ENCODE measurements at places on chromosomes 12 and 14.

DNA sequence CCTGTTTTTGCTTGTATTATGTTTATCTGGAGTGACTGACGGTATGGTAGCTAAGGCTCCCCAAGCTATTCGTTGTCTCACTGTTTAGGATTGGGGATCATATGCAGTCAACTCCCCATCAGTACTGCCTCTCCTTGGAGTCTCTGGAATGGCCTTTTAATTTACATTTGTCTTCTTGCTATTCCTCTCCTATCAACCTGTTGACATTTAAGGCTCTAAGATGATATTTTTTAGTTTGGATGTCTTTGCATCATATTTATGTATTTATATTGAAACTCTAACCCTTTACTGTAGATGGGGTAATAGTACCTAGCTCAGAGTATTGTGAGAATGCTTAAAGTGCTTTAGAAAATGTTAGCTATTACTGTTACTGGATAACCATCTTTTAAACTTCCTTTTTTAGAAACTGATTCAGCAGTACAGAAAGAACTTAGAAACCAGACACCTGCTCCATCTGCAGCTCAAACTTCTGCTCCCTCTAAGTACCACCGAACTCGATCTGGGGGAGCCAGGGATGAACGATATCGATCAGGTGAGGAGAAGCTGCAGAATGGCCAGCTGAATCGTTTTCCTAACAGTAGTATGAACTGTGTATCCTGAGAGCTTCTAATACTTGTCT is 123.5 kb upstream of the ATF1 start:
- no peak for DNase-seq

DNA sequence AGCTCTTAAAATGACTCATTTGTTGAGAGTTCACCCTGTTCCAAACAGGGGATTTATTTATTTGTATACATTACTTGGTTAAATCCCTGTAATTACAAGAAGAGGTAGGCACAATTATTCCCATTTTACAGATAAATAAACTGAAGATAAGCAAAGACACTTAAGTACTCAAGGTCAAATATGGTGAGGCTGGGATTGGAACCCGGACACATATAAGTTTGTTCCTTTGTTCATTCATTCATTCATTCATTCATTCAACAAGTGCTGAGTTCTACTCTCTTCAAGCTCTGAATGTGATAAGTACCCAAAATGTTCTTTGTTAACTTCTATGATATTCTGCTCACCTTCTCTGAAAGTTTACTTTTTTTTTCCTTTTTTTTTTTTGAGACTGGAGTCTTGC is 2.4 kb upstream of the TRIM9 start:
- DNase-seq, result no peak

DNA sequence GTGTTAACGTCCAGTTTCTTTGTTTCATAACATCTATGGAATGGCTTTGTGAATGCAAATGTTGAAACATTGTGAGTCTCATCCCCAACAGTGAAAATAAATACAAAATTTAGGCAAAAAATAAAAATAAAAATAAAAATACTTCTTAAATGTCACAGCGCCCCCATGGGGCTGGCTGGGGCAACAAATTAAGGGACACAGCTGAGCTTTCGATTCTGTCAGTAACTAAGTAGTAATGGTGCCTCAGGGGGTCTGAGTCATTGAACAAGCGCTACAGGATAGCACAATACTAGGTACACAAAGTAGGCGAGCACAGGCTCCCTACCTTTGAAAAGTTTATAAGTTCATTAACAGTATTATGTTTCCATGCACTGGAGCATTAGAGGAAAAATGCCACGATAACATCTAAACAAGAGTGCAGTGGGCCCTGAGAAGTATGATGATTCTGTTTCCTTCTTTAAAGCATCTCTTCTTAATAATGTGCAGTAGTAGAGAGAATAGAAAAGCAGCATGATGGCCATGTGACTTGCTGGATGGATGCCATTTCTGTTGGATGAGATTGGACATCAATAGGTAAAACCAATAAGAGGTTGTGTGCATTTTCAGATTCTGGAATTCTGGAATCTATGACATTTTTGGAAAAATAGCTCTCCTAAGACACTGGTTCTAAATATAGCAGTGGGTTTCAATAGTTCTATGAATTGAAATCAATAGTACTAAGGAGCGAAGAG is 667.2 kb downstream of the DIO2 start:
- DNase-seq, result peak; percentile 24

DNA sequence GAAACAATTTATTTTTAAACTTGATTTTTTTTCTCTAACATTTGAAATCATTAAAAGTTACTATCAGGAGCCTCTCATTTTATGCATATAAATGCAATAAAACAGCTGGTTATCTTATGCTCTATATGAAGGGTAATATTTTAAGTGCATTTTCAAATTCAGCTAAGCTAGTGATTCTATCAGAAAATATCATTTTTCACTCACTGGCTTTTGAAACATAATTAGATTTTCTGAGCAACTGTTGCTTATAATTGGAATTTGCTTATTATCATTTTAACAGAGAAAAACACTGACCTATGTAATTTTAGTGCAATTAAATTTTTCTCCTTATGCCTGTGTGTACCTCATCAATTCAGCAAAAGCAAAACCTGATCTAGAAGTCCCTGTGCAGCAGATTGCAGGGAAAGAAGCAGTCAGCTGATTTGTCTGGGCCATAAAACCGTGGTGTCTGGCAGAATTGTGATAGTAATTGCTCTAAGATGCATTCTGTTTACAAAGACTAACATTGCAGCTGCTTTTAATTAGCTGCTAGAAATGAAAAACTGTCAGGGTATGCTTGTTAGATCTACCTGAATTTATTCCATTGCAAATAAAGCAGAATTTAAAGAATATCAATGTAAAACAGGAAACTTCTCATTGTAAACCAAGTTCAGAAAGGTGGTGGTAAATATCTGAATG is 75.0 kb downstream of the BICD1 start:
- peak; percentile 42 for DNase-seq

DNA sequence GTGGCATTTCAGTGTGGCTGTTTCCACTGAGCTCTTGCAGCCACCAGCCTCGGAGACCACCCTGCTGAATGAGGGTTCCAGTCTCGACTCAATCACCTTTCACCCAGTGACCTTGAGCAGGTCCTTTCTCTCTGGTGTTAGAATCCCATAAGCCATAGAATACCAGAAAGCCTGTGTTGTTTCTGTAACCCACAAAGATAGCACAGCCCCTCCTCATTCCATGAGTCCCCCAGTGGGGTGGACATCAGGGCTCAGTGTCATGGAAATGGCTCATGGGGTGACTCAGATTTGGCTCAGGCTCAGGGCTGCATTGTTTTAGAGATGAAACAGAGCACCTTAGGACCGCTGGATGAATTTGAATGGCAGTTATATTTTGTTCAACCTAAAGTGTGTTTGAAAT is 171.5 kb downstream of the PTPN11 start:
- no peak for DNase-seq

- DNase-seq, result no peak
These were observed 230.9 kb downstream of the BTG1 start for GRCh38 chr12:91914701-91915100.

GRCh38 chr12:95446506-95446900 is 27.4 kb upstream of the METAP2 start:
- DNase-seq, result peak; percentile 10

GRCh38 chr14:99909513-99910064 is 116.4 kb downstream of the EML1 start:
- DNase-seq, result peak; percentile 28

DNA sequence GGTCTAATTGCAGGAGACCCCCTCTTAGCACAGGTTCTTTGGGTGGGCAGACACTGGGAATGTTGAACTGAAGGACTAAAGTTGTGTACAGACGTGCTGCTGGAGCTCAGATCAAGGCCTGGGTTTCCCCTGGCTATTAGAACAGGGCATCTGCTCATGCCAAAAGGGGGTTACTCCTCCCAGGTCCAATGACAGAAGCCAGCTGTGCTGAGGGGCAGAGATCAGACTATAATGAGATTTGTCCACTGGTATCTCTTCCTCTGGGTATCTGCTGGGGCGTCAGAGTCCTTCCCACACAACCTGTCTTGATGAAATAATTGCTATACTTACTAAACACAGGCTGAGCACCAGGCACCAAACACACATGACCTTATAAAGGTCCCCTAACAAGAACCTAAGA is 42.6 kb downstream of the LTBP2 start:
- no peak for DNase-seq

DNA sequence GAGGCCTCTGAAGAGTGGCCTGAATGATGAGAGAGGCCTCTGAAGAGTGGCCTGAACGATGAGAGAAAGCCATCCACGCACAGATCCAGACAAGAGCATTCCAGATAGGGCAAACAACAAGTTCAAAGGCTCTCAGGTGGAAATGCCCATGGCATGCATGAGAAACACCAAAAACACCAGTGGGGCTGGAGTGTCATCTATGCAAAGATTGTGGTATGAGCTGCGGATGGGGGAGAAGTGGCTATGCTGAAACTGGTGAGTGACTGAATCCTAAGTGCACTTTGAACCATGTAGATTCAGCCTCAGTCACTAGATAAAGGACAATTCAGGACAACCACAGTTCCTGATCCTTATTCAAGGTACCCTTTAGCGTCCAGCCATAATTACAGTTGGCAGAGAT is 79.4 kb upstream of the GZMB start:
- no peak for DNase-seq

- no peak for DNase-seq
These were observed 36.9 kb downstream of the RAB21 start for GRCh38 chr12:71791473-71792150.

GRCh38 chr12:95591731-95592130 is 40.5 kb upstream of the USP44 start:
- no peak for DNase-seq

DNA sequence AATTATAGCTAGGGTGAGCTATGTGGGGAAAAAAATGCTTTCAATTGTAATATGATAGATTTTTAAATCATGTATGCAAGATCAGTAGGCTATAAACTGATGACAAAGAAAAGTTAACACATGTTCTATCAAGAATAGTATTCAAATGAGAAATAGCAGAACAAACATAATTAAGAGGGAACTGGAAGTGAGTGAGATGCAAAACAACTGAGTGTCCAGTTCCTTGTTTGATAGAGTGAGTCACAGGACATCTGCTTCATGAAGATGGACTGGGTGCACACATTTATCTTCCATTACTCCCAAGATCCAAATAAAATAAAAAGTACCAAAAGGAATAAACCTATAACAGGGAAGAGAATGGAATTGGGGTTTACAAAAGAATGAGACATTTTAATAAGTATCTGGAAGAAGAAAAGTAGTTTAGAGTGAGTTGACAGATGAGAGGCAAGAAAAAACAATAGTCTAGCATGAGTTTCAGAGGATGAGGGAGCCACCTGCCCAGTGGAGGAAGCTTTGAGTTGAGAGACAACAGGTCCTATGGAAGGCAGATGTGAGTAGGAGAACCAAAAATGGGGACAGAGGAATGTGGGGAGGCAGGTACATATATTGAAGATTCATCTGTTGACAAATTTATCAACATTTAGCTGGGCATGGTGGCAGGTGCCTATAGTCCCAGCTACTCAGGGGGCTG is 178.1 kb upstream of the ARHGAP5 start:
- no peak for DNase-seq

DNA sequence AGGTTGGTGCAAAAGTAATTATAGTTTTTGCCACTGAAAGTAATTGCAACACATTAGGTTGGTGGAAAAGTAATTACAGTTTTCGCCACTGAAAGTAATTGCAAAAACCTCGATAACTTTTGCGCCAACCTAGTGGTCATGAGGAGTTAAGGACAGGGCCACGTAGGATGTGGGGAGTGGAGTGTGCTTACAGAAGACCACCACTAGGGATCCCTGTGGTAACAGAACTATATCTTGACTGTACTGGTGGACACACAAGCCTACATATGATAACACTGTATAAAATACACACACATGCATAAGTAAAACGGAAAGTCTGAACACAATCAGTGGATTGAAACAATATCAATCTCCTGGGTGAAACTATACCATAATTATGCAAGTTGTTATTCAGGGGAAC is 187.4 kb upstream of the ABCD2 start:
- no peak for DNase-seq

GRCh38 chr14:99552572-99553216 is 51.3 kb downstream of the CCDC85C start:
- no peak for DNase-seq

DNA sequence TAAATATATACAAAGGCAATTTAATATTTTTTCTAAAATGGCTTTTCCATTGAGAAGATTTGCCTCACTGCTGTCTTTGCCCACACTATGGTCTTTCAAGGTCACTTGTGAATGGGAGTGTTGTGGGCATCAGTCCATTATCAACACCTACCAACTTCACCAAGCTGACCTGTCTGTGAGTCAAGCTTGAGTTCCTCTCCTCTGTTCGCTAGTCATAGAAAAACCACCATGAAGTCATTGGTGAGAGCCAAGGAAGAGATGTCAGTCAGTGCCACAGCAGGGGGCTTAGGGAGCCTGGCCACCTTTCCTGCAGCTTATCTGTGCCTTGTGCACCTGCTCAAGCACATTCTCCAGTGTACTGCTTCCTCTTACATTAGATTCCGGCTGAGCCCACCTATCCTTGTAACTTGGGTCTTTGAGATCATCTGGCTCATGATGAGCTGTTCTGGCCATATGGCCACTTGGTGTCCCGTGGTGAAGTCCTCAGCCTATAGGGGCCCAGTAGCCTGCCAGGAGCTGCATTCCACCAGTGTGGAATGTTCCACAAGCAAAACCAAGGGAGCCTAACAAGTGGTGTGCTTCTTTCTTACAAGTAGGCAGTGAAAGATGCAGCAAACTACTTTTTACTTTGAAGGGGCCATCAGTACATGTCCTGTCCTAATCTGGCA is 80.8 kb upstream of the C12orf71 start:
- DNase-seq, result no peak

DNA sequence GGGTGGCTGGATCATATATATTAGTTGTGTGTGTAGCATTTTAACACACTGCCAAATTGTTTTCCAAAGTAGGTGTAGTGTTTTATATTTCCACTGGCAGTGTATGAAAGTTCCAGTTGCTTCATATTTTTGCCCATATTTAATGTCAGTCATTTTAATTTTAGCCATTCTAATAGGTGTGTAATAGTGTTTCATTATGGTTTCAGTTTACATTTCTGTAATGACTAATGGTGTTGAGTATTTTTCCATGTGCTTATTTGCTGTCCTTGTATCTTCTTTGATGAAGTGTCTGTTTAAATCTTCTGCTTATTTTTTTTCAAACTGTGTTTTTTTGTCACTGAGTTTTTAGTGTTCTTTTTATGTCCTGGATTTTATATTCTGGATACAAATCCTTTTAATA is 8.7 kb downstream of the TBC1D15 start:
- no peak for DNase-seq

DNA sequence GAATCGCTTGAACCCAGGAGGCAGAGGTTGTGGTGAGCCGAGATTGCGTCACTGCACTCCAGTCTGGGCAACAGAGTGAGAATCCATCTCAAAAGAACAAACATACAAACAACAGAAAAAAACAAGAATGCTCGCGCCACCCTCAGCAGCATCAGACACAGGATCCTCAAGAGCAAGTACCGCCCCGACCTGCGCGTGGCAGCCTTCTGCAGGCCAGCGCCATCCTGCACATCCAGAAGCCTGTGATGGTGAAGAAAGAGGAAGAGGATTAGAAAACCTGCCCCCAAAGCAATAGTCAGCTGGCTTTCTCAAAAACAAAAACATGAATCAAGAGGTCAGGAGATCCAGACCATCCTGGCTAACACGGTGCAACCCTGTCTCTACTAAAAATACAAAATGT is 30.0 kb upstream of the EID3 start:
- no peak for DNase-seq
